Colonic mucosa (tissue), 4 donors: ENCODE measurements at places on chromosomes 7 and 10.

GRCh38 chr7:47351233-47352154, 230.4 kb downstream of the TNS3 start:
- no peak for DNase-seq

DNA sequence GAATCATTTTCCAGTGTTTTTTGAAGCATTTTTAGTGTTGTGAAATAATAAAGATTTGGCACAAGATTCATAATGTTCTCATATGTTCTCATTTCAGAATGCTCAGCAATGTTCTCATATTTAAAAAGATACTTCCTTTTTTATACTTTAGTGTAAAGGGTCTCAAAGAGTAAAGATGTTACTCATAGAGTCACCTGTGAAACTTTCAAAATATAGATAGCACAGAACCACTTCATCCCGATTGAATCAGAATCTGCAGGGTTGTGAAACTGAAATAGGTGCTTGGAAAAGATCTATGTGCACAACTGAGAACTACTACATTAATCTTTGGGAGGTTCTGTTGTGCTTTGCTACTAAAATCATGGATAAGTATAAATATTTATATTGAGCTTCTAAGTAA, 144.7 kb downstream of the MDFIC start:
- no peak for DNase-seq

DNA sequence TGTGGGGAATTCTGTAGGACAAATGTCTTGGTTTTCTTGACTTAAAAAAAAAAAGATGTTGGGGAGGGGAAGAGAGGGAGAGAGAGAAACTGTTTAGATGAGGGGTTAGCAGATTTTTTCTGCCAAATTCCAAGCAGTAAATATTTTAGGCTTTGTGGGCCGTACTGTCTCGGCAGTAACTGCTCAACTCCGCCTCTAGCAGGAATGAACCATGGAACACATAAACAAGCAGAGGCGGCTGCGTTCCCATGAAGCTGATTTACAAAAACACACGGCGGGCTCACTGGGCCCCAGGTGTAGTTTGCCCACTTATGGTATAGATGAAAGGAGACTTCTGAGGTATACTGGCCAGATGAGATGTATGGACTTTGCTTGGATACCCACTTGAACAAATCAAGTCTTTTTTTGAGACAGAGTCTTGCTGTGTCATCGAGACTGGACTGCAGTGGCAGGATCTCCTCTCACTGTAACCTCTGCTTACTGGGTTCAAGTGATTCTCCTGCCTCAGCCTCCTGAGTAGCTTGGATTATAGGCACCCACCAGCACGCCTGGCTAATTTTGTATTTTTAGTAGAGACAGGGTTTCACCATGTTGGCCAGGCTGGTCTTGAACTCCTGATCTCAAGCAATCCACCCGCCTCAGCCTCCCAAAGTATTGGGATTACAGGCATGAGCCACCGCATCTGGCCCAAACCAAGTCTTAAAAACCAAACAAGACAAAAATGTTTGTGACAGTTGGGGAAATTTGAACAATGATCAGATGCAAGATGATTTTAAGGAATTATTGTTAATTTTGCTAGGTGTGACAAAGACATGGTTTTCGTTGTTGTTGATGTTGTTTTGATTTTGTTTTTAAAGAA, 9.7 kb upstream of the ADAMTS14 start:
- DNase-seq, result no peak

GRCh38 chr10:76191336-76191735, 759.9 kb downstream of the LRMDA start:
- DNase-seq, result no peak

GRCh38 chr10:52226197-52226847, 87.8 kb upstream of the DKK1 start:
- DNase-seq, result no peak
